ENCODE measurements at places on chromosomes 5 and 9.

DNA sequence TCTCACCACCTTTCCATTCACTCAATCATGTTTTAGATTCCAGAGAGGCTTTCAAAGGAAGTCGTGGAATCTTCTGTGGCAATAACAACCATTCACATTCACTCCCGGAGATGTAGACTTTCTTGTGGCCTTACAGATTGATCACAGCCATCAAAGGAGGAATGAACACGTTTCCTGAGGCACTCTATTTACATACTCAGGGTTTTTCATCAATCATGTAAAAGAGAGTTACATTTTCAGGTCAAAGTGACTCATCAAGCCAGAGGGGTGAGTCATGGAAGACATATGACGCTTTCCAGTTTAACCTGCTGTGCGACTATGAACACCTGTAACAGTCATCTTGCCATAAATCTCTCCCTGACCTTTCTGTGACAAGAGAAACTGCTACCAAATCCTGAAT is 39.3 kb upstream of the RAD23B start:
- DNase-seq = peak; percentile 17

- no peak for DNase-seq
Observed at GRCh38 chr5:23631302-23632045, 124.1 kb downstream of the PRDM9 start.

DNA sequence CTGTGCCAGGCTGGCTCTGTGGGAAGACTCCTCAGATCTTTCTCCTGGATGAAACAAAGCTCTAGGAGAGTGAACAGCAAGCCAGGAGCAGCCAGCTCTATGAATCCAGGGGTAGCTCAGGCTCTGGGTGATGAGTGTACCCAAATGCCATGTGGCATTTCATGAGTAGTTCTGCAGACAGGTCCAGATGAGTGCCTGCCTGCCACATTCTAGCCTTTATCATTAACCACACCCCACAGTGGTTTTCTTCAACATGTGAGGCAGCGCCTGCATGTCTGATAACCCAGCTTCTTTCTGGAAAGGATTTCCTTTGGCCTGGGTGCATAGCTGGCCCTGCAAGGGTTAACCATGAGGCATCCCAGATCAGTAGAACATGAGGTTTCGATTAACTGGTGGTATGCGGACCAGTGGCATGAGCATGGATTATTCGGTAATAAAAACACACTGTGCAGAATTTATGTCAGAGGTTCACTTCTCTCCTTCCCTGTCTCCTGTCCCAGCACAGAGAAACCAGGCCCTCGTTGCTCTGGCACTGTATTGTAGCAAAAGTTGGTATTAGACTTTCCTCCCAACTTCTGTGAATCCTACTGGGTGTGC is 381.9 kb upstream of the ZNF462 start:
- DNase-seq = no peak

DNA sequence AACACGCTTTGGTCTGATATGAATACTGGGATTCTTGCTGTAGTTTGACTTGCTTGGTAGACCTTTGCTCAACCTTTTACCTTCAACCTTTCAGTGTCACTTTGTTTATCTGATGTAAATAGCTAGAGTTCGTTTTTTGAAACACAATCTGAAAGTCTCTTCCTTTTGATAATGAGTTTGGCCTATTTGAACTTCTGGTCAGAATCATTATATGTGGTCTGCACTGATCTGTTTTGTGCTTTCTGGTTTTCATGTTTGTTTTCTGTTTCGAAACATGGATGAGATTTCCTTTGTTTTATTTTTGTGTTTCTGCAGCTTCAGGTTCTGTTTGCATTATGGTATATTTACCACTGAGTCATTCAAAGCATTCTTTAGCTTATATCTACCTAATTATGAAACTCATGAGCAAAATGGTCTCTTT is 217.5 kb downstream of the GABBR2 start:
- no peak for DNase-seq

DNA sequence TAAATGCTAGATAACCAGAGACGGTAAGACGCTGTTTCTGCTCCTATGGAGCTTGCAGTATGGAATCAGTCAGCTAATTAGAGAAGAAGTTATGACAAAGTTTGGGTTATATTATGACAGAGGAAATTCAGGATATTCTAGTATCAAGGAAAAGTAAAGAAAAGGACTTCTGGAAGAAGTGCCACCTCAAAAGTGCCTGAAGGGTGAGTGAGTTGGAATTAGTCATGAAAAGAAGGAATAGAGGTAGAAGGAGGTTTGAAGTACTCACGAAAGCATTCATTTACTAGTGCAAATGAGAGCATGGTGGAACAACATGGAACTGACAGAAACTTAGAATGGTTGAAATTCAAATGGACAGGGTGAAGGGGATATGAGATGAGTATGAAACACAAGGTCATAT is 40.4 kb upstream of the MTAP start:
- no peak for DNase-seq

- DNase-seq = no peak
Observed at GRCh38 chr5:107149243-107150005, 521.3 kb downstream of the EFNA5 start.

- DNase-seq = no peak
Observed at GRCh38 chr5:132905938-132906337, 32.5 kb downstream of the LEAP2 start.

GRCh38 chr5:175378444-175379028 is 65.4 kb downstream of the DRD1 start:
- DNase-seq = no peak

GRCh38 chr9:73080110-73080694 is 71.5 kb upstream of the ANXA1 start:
- no peak for DNase-seq

DNA sequence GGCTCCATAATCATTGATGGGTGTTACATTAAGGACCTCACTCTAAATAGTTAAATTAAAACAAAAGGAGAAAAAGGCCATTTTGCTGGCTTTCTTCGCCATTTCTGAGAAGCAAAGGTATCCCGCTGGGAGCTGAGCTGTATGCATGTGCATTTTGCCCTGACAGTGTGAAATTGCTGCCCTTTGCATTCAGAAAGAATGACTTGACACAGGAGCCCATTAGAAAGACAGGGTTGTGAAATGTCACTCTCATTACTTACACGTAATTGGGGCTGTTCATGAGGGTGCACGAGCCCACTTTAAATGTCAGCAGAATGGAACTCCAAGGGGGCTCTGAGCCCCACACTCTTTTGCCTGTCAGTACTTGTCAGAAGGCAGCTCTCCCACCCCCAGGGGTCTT is 85.0 kb downstream of the SEMA4D start:
- no peak for DNase-seq

DNA sequence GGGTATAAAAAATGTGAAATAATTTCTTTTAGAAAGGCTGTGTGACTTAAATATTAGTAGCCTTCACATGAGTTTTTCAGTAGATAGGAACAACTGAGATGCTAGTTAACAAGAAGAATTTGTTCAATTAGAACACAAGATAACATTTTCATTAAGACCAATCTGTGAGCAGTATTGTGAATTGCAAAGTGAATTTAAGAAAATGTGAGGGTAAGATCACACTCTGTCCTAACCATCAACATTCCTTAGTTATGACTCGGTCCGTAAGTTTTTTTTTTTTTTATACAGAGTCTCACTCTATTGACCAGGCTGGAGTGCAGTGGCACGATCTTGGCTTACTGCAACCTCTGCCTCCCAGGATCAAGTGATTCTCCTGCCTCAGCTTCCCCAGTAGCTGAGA is 180.2 kb upstream of the EGFLAM start:
- DNase-seq = no peak

DNA sequence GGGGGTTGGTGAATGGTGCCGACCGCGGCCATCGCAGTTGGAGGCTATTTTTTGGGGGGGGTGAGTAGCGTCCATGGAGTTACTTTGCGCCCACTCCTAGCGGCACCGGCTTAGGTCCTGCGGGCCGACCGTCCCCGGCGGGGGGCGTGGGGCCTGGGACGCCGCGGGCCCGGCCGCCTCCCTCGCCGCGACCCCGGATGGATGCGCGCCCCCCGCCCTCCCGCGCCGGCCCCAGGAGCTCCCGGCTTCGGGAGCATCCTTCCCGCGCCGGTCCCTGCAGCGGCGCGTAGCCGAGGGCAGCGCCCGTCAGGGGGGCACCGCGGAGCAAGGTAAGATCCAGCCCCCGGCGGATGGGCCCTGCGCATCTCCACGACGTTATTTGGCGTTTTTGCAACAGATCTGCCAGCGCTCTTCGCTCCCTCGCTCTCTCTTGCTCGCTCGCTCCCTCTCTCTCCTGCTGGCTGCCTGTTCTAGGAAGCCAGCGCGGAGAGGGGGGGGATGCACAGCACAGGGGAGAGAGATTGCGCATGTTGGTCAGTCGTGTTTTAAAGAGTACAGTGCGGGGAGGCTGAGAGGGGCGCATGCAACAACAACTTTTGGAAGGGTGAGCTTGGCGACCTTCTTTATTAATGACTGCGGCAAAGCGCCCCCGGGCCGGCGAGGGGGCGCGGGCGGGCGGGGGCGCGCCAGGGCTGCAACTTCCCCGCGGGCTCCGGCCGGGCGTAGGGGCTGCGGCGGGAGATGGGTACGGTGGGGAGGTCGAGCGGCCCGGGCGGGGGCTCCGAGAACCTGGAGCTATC is 413 bp downstream of the JADE2 start:
- no peak for DNase-seq

DNA sequence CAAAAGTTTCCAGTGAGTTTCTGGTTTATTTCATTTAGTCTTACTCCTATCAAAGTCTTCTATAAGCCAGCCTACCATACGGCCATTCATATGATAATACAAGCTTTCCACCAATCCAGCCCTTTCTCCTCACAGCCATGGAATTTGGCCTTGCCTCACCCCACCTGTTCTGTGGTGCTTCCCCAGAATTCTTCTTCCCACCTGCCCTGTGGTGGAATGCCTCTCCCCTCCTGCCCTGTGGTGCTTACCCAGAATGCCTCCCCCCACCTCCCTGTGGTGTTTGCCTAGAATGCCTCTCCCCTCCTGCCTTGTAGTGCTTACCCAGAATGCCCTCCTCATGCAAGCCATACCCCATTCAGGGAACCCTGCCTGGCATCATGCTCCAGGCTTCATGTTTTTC is 90.3 kb upstream of the APC start:
- no peak for DNase-seq

DNA sequence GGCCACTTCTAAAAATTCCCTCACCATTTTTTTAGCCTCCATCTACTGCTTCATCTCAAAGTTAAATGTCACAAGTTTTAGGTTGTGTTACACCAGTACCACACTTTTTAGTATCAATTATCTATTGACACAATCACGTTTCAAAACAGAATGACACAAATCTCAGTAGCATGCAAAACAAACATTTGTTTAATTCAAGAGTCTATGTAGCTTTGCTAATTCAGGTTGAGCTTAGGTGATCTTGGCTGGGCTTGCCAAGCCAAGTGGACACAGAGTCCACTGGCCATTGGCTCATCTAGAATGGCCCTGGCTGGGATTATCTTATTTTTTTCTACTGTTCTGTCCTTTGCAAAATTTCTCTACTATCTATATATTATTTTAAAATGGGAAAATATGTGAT is 61.9 kb upstream of the JAK2 start:
- DNase-seq = no peak

- no peak for DNase-seq
Observed at GRCh38 chr9:112081918-112082729, 93.0 kb downstream of the SUSD1 start.

GRCh38 chr9:36592801-36593583 is 20.3 kb downstream of the MELK start:
- no peak for DNase-seq

- no peak for DNase-seq
Observed at GRCh38 chr5:50947906-50948683, 281.7 kb downstream of the PARP8 start.

- no peak for DNase-seq
Observed at GRCh38 chr5:149641000-149641576, 59.8 kb downstream of the ARHGEF37 start.

DNA sequence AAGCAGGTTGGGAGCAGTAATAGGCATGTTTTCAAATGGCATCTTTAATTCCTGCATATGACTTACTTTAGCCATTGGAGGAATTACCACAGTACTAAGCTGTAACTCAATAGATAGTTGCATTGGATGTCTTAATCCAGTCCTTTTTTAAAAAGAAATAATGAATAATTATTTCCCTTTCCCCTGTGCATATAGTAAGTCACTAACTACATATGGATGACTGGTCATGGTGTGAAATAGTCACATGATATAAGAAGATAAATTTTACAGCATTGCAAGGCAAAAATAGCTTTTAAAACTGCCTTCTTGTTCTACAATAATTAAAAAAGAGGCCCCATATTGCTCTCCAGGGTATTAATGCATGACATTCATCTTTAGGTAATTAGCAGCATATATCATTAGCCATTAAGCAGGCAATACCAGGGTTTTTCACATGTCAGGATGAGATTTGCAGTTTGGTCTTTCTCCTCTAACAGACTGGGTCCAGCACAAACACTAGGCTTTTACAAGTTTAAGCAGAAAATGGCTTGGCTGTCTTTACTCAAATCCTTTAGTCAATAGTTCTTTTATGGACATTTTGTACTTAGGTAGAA is 606.4 kb upstream of the RORB start:
- DNase-seq = no peak

DNA sequence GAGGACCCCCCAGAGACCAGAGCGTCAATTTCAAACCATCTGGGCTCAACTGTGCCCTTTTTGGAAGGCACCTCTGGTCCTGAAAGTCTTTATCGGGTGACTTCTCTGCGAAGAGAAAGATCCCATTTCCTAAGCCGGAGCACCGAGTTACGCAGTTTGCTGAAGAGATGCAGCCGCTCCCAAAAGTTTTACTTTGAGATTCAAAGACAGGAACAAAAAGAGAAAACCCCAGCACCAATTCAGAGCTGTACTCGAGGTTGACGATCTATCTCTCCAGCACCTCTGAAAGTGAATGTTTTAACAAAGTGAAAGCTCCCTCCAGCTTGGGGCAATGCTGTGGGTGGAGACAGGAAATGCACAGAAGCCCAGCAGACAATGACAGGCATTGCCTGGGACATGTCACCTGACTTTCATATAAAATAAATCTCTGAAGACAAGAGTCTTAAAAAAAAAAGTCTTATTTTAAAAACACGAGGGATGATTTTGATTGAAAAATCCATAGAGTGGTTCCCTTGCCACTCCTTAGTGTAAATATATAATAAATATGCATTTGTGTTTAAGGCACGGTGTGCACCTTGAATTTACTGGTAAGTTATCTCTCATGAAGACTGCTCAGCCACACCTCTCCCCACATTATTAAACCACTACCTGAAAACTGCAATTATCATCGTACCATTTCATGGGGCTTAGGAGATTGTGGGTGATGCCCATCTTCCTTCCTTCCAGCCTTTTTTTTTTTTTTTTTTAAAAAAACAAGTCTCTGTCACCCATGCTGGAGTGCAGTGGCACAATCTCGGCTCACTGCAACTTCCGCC is 79.9 kb downstream of the FNBP1 start:
- DNase-seq = peak; percentile 55

GRCh38 chr5:39399135-39400036 is 25.4 kb downstream of the DAB2 start:
- DNase-seq = no peak
